ENCODE measurements at places on chromosomes 5 and 9.

GRCh38 chr5:177967221-177967887 lies 28.7 kb downstream of the PROP1 start:
- DNase-seq: no peak

DNA sequence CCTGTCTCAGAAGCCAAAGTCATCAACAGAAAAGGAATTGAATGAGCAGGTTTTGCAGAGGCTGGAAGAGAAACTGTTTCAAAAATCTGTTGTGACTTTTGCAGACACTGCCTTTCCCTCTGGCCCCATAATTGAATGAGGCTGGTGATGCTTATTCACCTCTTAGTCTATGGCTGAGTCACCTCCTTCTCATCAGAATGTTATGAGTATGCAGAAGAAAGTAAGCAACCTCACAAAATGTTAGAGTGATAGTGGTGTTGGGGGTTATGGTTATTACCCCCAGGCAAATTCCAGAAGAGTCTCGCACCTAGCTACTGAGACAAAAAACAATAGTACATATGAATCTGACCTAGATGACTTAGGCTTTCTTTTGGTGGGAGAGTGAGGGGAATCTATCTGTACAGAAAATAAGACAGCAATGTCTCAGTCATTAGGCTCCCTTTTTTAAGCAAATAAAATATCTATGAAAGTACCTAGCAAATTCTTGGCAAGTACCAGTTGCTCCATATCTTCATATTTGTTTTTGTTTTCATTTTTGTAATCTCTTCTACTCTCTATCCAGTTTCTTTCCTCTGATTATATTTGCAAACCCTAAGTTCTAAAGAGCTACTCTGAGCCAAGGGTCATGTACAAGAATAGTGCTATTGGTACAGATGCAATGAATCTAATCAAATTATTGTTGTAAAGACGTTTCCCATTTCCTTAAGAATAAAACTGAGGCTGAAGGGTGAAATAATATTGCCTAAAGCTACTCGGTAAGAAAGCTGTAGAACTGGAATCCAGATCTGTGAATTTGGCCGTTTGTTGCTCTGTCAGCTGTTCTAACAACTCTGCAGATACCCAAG lies 498.1 kb upstream of the TNC start:
- DNase-seq: no peak

- DNase-seq: no peak
These were observed 18.5 kb upstream of the QRFP start for GRCh38 chr9:130915096-130915447.

DNA sequence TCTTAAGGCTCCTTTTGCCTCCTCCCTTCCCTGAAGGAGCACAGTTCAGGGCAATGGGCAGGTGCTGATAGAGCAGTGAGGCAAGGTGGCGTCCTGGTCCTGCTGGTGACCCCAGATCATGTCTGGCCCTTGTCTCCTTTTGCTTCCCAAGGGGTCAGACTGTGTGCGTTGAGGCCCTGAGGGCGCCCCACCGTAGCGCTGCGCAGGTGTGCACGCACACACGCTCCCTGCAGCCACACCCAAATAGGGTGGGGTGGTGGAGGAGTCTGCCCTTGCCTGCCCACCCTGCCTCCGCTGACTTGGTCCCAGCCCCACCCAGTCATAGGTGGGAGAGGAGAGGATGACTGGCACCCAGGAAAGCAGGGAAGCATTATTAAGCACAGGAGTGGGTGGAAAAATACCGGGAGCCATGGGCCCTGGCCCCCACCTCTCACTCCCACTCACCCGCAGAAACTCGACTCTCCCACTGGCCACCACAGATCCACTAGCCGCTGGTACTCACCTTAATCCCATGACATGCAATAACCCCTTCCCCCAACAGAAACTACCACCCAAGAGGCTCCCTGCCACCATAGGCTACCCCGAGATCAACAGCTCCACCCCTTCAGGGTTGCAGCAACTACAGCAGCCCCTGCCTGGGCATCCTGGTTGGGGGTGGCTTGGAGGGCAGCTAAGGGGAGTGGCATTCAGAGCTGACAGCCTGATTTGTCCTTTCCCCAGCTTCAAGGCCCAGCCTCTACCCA lies 16.7 kb downstream of the PDLIM4 start:
- DNase-seq: no peak

DNA sequence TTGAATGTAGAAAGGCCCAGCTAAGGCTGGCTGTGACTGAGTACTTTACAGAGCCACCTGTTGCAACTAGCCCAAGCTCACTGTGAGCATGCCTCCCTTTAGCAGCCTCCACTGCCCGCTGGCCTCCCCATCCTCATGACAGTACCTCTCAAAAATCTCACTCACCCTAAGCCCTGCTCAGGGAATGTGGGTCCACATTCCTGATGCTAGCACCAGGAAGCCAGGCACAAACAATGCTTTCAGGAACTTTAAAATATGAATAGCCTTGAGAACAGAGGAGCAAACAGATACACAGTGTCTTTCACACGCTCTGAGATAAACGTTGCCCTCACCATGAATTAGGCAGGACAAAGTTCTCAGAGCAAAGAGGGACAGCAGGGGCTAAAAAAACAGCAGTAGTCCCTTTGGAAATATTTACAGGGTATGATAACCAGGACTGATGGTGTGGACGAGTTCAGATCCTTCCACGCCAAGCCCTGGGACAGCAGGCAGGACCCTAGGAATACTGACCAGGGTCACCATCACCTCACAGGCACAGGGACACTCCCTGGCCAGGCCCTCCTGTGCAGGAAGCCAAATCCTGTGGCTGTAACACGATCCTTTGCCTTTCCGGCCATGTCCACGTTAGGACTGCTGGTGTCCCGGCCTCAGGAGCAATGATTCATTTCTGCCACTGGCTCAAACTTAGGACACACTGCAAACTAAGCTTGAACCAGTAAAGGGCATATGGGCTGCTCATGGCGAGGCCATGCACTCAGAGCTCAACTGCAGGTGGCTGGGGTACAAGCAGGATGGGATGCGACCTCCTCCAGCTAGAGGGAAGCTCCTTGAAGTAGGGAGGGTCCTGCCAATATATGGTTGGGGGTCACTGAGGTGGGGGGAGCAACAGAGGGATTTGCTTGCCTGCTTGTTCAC lies 9.6 kb downstream of the ACSL6 start:
- DNase-seq: no peak

GRCh38 chr5:163908253-163908652 lies 402.8 kb downstream of the MAT2B start:
- no peak for DNase-seq

GRCh38 chr5:3092211-3092610 lies 340.7 kb upstream of the IRX2 start:
- DNase-seq: no peak

DNA sequence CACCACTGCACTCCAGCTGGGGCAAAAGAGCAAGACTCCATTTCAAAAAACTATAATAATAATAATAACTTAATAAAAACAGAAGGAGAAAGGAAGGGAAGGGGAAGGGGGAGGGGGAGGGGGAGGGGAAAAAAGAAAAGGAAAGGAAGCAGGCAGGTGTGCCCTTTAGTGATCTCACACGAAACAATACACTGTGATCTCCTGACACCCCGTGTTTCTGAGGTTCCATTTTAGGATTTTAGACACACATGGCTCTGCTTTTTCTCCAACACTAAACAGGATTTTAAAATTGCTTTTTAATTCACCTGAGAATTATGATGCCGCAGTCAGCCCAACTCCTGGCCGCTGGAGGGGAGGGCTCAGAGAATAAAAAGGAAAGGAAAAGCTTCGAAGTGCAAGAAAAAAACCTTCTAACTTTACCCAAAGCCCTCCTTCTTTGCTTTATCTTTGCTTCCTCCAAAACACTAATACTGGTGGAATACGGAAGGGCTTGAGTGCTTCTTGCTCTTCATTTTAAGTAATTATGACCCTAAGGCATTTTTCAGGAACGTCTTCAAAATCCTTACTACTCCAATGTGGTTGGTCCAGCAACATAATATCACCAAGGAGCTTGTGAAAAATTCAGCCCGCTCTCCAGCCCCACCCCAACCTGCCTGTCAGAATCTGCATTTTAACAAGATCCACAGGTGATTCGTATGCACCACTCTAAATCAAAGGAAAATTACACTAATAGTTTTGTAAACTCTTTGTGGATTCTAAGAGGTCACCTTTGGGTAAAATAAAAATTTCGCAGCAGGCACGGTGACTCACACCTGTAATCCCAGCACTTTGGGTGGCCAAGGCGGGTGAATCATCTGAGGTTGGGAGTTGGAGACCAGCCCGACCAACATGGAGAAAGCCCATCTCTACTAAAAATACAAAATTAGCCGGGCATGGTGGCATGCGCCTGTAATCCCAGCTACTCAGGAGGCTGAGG lies 66.0 kb downstream of the MYO10 start:
- DNase-seq: no peak

- no peak for DNase-seq
These were observed 213.4 kb downstream of the HSPA4 start for GRCh38 chr5:133265257-133265656.

DNA sequence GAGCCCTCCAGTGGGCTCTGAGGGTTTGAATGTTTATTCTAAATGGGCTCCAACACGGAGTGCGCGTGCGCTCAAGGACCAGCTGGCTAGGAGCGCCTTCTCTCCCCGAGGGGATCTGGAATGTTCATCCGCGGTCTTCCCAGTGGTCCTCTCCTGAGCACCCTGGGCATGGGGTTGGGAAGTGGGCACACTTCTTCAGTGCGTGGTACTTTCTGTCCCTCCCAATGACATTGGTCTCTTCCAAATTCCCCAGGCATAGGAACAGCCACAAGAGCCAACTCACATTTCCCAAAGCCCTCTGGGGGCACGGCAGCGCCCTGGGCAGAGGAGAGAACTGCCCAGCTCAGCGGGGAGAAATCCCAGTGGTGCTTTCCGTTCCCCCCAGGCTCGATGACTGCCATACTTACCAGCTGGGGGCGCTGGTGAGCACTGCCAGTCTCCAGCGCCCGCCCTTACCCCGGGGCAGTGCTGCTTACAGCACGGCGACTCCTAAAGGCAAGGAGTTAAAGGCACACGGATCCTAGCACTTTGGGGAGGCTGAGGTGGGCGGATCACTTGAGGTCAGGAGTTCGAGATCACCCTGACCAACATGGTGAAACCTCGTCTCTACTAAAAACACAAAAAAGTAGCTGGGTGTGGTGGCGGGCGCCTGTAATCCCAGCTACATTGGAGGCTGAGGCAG lies 29.9 kb upstream of the OBP2B start:
- peak; percentile 59 for DNase-seq

DNA sequence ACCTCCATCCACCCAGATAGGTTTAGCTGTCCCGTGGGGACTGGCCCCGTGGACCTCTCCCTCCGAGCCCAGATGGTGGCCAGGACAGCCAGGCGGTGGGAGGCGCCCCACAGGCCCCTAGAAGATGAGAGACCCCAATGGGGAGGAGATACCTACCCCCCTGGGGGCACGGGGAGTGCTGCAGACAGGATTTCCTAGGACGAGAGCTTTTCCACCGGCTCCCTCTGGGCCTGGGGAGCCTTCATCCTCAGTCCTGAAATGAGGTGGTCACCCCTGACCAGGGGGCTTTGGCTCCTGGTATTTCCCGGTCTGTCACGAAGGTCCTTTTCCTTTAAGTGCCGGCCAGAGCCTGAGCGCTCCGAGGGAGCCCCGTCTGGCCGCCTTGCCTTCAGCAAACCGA lies 46.8 kb downstream of the MRPL36 start:
- DNase-seq: peak; percentile 8

DNA sequence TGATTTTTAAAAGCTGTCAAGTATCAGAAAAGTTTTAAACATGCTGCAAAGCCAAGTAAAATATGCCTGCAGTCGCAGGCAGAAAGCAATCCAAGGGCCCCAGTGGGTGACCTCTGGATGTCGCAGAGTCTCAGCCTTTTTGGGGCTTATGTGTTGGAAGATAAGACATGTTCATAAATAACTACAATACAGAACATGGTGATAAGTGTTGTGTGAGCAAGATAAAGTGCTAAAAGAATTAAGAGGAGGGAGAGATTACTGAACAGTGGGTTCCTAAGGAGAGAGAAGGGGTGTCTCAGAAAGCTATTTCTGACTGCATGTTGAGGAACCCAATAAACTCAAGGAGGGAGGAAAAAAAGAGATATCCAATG lies 78.9 kb upstream of the ADRB2 start:
- DNase-seq: no peak

GRCh38 chr5:171355302-171355724 lies 32.3 kb upstream of the NPM1 start:
- DNase-seq: no peak

DNA sequence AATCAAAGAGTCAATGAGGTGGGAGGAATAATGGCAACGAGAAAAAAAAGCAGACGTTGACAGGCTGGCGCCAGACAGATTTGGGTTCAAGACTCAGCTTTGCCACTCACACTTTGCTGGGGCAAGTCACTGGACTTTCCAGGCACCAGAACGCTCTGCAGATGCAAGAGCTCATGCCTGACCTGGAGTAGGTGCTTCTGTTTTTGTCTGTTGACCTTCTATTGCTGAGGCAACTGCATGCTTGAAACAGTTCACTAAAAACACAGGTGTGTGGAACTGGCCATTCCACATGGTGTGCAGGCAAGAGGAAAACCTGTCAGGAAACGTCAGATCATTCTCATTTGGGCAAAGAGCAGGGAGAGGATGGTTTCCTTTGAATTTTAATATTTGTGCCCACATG lies 161.2 kb upstream of the SMIM23 start:
- no peak for DNase-seq

- no peak for DNase-seq
These were observed 8.1 kb upstream of the MARCOL start for GRCh38 chr5:148230240-148230639.

DNA sequence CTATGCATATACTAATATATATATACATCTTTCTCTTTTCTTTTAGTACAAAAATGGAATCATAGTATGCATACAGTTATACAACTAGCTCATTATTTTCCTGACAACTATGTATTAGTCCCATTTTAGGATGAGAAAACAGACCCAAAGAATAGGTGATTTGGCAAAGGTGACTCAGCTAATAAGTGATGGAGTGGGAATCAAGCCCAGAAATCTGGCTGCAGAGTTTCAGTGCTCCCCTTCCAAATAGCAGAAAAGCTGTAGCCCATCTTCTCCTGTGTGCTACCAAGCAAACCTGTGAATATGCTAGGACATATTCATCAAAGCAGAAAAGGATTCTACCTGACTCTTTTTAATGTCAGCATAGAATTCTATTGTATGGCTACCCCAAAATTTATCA lies 114.7 kb downstream of the ARL15 start:
- no peak for DNase-seq

GRCh38 chr5:172845576-172845975 lies 11.5 kb downstream of the ERGIC1 start:
- DNase-seq: no peak

DNA sequence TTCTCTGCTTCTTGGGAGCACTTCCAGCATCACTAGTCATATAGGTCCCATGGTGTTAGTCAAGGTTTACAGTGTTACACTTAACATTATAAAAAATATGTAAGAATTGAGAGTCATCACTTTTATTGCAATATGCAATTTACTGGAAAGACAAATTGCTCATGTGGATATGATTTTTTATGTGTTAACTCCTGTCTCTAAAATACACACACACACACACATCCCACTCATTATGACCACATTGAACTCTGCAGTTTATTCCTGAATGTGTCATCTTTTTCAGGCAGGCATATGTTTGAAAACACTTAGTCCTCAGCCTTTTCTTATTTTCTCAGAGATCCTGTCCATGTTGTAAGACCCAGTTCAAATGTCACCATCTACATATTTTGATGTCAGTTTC lies 148.5 kb upstream of the MRPS30 start:
- no peak for DNase-seq

Data from WERI-Rb-1 (cell line).